ENCODE measurements at places on chromosomes 11 and 22.
A peak's percentile ranks its signal among the peaks of the same experiment; 100 is the strongest.

GRCh38 chr11:62709247-62710000, 1.9 kb downstream of the GNG3 start:
- DNase-seq, result peak; percentile 96

DNA sequence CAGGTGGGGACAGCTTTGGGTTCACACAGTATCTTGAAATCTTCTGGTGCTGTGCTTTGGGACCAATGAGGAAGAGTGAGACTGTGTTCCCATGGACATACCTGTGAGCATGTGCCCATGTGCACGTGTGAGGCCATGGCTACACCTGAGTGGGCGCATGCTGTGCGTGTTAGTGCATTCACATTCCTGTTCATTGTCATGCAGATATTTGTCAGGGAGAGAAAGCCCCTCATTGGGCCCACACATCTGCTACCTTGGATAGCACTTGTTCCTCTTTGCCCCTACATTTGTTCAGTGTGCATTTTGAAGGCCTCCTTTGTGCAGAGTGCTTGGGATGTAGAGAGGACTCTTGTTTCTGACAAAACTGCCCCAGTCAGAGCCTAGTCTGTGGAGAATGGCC, 154.3 kb upstream of the E2F8 start:
- DNase-seq, result no peak

- no peak for DNase-seq
These were observed 98.2 kb upstream of the BID start for GRCh38 chr22:17872471-17872870.

GRCh38 chr11:109490953-109491635, 69.1 kb downstream of the C11orf87 start:
- no peak for DNase-seq

- DNase-seq, result no peak
These were observed 4.9 kb downstream of the LRP5 start for GRCh38 chr11:68317147-68317785.

DNA sequence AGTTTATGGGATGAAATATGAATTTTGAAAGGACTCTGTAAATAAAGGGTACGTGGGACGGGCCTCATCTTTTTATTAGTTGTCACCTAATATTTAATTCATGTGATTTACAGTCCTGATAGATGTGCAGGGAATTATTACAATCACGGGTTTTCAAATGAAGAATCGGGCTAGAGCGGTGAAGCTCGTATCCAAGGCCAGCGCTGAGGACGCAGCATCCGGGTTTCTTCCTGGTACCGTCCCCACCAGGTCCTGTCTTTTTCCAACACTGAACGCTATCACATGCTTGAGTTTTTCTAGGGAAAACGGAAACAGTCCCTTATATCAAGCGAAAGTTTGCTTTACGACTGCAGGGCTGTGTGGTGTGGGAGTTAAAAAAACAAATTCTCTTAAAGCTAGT, 787 bp downstream of the SMDT1 start:
- peak; percentile 20 for DNase-seq

DNA sequence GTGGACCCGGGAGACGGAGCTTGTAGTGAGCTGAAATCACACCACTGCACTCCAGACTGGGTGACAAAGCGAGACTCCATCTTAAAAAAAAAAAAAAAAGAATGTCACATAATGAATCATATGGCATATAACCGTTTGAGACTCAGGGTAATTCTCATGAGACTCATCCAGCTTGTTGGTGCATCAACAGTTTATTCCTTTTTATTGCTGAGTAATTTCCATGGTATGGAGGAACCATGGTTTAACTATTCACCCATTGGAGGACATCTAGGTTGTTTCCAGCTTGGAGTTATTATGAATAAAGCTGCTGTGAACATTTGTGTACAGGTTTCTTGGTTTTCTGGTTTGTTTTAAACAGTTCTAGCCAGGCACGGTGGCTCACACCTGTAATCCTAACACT, 25.3 kb downstream of the PPARA start:
- DNase-seq, result no peak

- peak; percentile 41 for DNase-seq
These were observed 1.3 kb upstream of the KMT5B start for GRCh38 chr11:68214173-68215086.

GRCh38 chr22:32708830-32709229, 92.7 kb upstream of the TIMP3 start:
- no peak for DNase-seq

GRCh38 chr22:34294476-34294875, 374.2 kb upstream of the LARGE1 start:
- DNase-seq, result no peak
